ENCODE measurements at places on chromosomes 12 and 14. TPM values are rescaled to one million over a fixed set of nuclear protein-coding genes. Genes with fewer than 3 reads are reported as not detected.

CIROP gene
- total RNA-seq: 0.05 TPM

SERPINA9 gene
- total RNA-seq: 0.05 TPM

ZFHX2 gene
- total RNA-seq: 0.24 TPM

VDR gene
- total RNA-seq: 1.5 TPM

CAPS2 gene
- total RNA-seq: 1.8 TPM

LYZ gene
- 311 TPM for total RNA-seq

TMCC3 gene
- 3.0 TPM for total RNA-seq

PPP1R1A gene
- total RNA-seq: 0.09 TPM

GPRC5D gene
- not detected for total RNA-seq

THTPA gene
- total RNA-seq: 6.7 TPM

FKBP4 gene
- 50.5 TPM for total RNA-seq

SYCP3 gene
- 0.76 TPM for total RNA-seq

PLBD1 gene
- 9.5 TPM for total RNA-seq

TGFB3 gene
- 9.0 TPM for total RNA-seq

GLIPR1L1 gene
- total RNA-seq: not detected

MAP3K9 gene
- total RNA-seq: 0.47 TPM

RTN1 gene
- 1.9 TPM for total RNA-seq

DNAI7 gene
- total RNA-seq: 0.42 TPM

PLEKHG7 gene
- total RNA-seq: 0.14 TPM

AICDA gene
- total RNA-seq: 0.42 TPM

GLT1D1 gene
- total RNA-seq: 0.33 TPM

TBC1D30 gene
- 0.42 TPM for total RNA-seq

HSP90AA1 gene
- 487 TPM for total RNA-seq

RPS29 gene
- total RNA-seq: 6,328 TPM

RAD9B gene
- total RNA-seq: 1.0 TPM

ACRBP gene
- total RNA-seq: 2.0 TPM

A2M gene
- total RNA-seq: 57.7 TPM

RIN3 gene
- total RNA-seq: 6.2 TPM

RNF212B gene
- total RNA-seq: 0.05 TPM

WIF1 gene
- 0.38 TPM for total RNA-seq

EXOC3L4 gene
- total RNA-seq: 16.0 TPM

PSMB11 gene
- 48.7 TPM for total RNA-seq

GNB3 gene
- 0.14 TPM for total RNA-seq

GYS2 gene
- not detected for total RNA-seq

SLC25A21 gene
- 0.90 TPM for total RNA-seq

AKAP6 gene
- total RNA-seq: 2.0 TPM

PABPN1 gene
- 96.4 TPM for total RNA-seq

UNC79 gene
- total RNA-seq: 0.05 TPM

SLC25A47 gene
- not detected for total RNA-seq

RND1 gene
- 1.1 TPM for total RNA-seq

DTX3 gene
- total RNA-seq: 16.6 TPM

FOXN4 gene
- not detected for total RNA-seq

LDHB gene
- 847 TPM for total RNA-seq

DHRS4L2 gene
- 22.4 TPM for total RNA-seq

ACVRL1 gene
- total RNA-seq: 14.9 TPM

DCN gene
- total RNA-seq: 137 TPM

IPO8 gene
- 16.5 TPM for total RNA-seq

Data from thymus (tissue), 14 donors.